NCI-H1694 treated with DMSO at 0.1 percent for 48 hours (cell line): ENCODE measurements at places on chromosomes 12 and 14.

GRCh38 chr12:49750027-49750995 lies 9.0 kb downstream of the TMBIM6 start:
- DNase-seq = no peak

DNA sequence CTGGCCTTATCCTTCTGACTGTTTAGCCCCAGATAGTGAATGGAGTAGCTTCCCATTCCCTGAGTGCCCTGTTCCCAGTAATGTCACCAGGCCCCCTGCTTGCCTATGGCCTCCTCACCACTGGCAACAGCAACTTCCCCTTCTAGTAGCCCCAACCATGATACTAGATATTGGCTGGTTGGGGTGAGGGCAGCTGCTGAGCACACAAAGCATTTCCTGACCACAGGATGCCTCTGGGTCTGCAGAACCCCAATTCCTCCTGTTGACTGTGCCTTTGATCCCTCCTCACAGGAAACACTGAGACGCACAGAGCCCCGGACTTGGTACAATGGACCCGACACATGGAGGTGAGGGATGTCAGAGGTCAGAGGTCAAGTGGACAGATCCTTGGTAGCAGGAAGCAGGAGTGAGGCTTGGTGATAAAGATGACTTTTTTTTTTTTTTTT lies 597 bp downstream of the SOAT2 start:
- DNase-seq = no peak

- DNase-seq = no peak
Observed at GRCh38 chr12:31966558-31967205, 7.5 kb downstream of the RESF1 start.

DNA sequence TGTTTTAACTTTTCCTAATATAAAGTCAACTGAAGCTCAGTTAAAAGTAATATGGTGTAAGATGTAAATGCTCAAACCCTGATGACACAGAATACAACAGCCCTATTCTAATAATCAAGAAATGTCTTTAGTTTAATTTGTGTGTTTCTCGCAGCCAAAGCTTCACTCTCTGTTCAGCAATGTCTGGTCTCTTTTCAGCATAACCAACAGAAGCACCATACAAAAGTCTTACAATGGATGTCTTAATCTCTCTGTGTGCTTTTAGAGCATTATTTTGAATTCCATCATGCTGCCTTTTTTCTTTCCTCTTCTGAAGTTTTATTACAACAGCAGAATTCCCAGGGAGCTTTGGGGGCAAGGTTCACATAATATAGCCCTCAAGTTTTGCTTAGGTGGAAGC lies 210.2 kb upstream of the NPAS3 start:
- no peak for DNase-seq

GRCh38 chr12:1510056-1510812 lies 84.1 kb downstream of the FBXL14 start:
- no peak for DNase-seq

DNA sequence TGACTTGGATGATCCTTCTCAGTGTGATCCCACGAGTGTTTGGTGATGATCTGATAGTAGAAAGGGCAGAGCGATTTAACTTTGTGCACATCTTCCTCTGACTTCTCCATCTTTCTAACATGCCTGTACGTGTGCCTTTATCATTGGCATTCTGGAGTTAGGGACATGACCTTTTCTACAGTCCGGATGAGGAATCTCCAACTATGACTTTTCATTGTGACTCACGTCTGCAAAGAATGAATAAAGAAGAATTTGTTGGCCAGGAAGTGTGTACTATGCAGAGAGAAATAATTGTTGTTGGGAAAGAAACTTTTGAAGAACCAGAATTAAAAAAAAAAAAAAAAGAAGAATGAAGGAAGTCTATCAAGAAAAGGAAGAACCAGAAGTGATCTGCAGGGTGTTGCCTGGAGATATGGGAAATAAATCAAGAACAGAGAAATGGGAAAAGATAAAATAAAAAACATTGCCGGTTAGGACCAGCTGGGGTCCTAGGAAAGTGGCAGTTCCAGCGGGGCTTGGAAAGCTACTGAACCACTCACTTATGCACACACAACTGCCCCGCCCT lies 25.3 kb downstream of the PPFIBP1 start:
- DNase-seq = no peak

DNA sequence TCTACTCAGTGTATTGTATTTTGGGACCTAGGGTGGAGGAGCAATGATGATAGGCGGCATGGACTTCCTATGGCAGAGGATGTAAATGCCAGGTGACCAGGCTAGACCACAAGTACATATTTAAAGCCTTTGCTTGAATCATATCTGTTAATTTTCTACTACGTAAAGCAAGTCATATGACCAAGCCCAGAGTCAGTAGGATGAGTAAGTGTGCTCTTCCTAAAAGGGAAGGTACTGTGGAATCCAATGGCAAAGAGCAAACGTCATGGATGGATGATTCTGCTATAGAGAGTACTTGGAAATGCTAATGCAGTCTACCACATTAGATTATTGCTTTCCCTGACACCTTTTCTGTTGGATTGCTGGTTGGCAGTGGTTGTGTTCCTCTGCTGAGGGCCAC lies 16.8 kb downstream of the GPATCH2L start:
- DNase-seq = no peak

GRCh38 chr12:66713984-66714383 lies 35.1 kb upstream of the GRIP1 start:
- no peak for DNase-seq

DNA sequence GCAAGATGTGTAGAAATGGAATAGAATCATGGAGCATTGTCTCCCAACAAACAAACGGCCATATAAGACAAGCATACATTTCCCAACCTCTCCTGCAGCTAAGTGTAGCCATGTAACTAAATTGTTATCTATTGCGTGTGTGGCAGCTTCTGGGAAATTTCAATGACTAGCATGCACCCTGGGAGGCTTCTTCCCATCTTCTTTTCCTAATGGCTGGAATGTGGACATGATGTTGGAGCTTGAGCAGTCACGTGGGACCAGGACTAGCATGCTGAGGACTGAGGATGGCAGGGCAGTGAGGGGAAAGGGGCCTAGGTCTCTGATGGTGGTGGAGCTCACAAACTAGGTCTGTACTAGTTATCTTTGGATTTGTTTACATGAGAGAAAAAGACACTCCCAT lies 21.7 kb upstream of the CTDSP2 start:
- no peak for DNase-seq

DNA sequence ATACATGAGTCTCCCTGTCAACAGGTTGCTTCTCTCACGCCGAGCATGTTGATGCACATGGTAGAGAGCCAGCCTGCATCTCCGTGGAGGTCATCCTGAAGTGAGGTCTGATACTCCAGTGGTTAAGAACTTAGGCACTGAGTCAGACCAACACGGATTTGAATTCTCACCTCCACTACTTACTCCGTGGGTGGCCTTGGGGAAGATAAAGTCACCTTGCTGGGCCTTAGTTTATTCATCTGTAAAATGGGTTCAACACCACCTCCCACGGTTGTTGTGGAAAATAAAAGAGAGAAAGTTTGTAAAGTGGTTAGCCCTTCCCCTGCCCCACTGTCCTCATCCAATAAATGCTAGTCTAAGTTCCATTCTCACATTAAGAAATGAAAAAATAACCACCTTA lies 408.9 kb downstream of the MED13L start:
- DNase-seq = no peak

DNA sequence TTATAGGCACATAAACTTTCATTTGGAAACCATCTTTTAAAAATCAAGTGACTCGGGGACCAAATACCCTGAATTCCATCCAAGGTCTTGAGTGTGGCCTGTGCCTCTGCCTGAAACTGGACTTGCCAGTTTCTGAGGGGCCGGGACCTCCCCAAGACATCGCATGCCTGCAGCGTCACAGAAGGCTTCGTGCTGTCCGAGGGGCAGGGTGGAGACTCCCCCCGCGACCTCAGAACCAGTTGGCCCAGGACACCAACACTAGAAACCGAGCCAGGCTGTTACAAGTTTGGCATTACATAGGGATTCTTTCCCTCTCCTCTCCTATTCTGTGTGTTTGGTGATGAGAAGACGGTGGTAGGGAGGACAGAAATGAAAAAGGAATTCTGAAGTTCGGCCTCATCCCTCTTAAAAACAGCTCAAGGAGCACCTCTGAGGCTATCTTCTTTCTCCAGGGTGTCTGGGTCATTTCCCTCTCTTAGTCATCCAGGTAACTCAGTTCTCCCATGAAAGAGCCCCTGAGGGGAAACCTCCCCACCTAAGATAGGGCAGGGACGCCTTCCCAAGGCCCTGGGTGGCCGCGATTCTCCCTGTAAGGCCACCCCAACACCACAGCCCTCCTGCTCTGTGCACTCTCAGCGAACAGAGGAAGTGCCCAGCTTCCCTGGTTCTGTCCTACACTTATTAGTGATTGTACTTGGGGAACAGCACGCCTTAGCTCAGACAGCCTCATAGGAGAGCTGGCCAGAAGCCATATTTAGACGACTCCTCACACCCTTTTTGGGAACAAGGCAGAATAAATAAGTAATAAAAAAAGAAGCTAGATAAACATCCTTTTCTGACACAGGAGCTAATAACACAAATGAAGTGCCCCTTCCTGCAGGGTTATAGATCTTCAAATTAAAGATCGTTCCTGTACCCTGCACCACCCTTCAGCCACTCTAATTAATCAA lies 93.8 kb downstream of the BCL11B start:
- no peak for DNase-seq

DNA sequence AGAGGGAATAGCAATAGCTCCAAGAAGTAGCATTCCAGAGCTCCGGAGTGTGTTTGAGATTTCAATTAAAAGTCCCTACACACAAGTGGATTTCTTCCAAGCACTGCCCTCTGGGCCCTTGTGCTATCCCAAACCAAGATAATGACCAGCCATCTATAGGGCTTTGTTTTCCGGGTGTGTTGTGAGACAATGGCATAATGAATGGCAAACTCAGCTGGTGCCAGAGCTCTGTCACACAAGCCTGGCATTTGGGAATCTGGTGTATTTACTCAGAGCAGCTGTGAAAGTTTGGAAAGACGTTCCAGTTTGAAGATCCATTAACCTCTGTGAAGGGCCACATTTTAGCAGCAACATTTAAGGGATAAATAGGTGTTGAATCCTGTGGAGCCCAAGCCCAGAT lies 61.2 kb upstream of the TMTC2 start:
- no peak for DNase-seq

- no peak for DNase-seq
Observed at GRCh38 chr14:21056520-21057163, 980 bp upstream of the RNASE8 start.

DNA sequence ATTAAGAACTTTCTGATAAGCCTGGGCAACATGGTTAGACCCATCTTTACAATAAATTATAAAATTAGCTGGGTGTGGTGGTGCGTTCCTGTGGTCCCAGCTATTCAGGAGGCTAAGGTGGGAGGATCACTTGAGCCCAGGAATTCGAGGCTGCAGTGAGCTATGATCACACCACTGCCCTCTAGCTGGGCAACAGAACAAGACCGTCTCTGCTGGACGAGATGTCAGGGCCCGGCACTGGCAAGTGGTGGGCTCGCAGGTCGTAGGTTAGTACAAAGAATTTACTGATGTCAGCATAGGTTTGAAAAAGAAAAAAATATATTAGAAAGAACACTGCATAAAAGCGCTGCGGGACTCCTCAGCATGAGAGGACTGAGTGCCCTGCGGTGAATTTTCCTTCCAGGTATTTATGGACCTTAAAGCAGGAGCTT lies 15.7 kb upstream of the VSIG10 start:
- no peak for DNase-seq

- DNase-seq = no peak
Observed at GRCh38 chr12:49339464-49339861, 2.5 kb upstream of the C1QL4 start.

DNA sequence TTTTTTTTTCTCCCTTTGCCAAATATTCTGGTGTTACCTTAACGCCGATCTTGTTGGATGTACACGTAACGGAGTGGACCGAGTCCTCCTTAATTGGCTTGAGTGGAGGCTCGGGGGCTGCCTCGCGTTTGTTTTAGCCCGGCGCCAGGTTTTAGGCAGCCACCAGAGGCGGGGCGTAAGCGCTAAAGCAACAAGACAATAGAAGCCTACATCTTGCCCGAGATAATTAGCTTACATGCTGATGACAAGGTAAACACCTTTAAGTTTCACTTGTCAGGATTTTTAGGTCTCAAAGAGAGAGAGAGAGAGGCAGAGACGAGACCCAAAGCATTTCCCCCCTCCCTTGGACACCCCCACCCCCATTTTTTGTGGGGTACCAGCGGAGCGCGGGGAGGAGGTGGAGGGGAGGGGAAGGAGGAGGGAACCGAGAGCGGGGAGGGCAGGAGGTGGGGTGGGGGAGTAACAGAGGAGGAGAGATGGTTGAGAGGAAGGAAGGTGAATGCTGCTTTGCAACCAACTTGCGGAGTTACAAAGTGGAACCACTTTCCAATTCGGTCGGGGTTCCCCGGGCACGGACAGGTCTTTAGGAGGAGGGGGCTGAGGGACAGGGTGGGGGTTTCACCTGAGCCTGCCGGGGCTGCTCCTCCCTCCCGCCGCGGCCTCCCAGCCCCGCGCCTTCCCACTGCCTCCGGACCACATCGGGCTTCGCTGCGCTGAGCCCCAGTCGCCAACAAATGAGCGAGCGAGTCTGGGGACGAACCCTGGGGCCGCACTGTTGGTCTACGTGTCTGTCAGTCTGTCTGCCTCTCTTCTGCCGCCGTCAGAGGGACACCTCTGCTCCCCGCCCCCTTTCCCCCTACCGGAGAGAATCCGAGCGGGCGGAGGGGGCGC lies at the start of gene NKX2-1:
TSS of gene NKX2-1 (minus strand) at position 802 of the 891 bp plus-strand sequence. CDS start at position 699, 103 bp downstream.
- peak; percentile 55 for DNase-seq

DNA sequence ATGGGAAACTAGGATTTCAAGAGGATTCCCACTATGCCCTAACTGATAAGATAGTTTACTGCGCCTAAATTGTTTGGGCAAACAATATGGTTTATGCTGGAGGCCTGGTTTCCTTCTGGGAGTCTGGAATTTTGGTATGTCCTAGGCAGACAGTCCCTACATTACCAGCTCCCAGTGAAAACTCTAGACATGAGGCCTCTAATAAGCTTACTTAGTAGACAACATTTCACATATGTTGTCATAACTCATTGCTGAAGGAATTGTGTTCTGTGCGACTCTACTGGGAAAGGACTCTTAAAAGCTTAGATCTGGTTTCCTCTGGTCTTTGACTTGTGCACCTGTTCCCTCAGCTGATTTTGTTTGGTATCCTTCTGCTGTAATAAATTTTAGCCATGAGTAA lies 18.0 kb upstream of the PRPF39 start:
- DNase-seq = no peak

DNA sequence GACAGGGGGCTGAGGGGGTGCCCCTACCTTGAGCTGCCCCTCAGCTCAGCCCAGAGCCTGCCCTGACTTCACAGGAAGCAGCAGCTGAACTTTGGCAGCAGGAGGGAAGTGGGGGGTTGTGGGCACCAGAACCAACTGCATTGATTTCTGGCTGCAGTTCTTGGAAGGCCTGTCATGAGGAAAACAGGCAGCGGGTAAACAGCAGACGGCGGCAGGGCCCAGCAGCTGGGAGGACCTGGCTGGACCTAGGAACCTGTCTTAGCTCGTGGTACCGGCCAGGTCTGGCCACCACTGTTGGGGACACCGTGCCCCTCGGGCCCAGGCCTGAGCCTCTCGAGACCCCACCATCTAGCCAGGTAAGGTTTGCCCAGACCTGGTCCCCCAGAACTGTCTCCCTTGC lies 154.2 kb upstream of the MYL2 start:
- peak; percentile 25 for DNase-seq

GRCh38 chr14:31196839-31197492 lies 10.6 kb downstream of the HECTD1 start:
- DNase-seq = no peak
